ENCODE measurements at places on chromosomes 6 and 20.

- no peak for DNase-seq
Measured at GRCh38 chr20:12949429-12949980, 59.3 kb upstream of the SPTLC3 start.

GRCh38 chr6:137399881-137400443, 94.2 kb downstream of the OLIG3 start:
- DNase-seq, result no peak

DNA sequence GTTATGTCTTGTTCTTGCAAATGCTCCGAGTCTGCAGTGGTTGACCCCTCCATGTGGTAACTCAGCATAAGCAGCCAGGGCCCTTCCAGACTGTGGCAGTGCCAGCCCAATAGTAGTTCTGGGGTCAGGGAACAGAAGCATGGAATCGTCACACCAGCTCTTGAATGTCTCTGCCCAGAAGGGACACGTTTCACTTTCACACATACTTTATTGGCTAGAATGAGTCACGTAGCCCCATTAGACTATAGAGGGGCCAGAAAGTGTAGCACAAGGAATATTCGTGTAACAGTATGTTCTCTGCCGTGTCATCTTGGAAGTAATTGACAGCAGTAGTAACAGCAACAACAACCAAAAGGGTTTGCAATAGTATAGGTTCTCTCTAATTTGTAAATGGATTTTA, 254.7 kb downstream of the FARS2 start:
- DNase-seq, result no peak

- no peak for DNase-seq
Measured at GRCh38 chr6:112563368-112563767, 216.2 kb downstream of the RFPL4B start.

GRCh38 chr6:150450918-150451317, 82.1 kb downstream of the IYD start:
- DNase-seq, result no peak

DNA sequence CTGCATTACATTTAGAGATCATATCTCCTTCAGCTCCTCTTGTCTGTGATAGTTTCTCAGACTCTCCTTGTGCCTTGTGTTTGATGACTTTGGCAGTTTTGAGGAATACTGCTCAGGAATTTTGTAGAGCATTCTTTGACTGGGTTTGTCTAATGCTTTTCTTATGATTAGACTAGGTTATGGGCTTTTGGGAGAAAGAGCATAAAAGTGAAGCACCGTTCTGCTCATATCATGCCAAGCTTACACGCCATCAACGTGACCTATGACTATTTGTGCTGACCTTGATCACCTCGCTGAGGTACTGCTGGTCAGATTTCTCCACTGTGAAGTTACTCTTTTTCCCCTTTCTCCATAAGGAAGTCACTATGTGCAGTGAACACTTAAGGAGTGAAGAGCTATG, 256.0 kb downstream of the LY86 start:
- DNase-seq, result no peak

GRCh38 chr6:9086331-9086730, 651.0 kb upstream of the SLC35B3 start:
- no peak for DNase-seq

DNA sequence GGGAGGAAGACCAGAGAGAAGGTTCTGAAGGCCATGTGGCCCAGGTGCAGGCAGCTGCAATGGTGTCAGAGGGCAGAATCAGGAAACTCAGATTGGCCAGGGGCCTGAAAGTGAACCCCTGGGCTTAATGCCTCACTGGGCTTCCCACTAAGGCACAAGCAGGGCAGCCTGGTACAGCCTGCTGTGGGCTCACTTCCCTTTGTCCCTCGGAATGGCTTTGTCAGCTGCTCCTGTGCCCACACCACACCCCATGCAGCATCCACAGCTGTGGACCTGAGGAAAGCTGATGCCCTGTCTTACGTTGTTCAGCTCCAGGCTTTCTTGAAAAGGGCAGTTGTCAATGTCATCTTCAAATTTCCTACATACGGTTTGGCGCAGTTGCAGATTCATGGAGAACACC, 2.4 kb downstream of the CST9 start:
- DNase-seq, result no peak

DNA sequence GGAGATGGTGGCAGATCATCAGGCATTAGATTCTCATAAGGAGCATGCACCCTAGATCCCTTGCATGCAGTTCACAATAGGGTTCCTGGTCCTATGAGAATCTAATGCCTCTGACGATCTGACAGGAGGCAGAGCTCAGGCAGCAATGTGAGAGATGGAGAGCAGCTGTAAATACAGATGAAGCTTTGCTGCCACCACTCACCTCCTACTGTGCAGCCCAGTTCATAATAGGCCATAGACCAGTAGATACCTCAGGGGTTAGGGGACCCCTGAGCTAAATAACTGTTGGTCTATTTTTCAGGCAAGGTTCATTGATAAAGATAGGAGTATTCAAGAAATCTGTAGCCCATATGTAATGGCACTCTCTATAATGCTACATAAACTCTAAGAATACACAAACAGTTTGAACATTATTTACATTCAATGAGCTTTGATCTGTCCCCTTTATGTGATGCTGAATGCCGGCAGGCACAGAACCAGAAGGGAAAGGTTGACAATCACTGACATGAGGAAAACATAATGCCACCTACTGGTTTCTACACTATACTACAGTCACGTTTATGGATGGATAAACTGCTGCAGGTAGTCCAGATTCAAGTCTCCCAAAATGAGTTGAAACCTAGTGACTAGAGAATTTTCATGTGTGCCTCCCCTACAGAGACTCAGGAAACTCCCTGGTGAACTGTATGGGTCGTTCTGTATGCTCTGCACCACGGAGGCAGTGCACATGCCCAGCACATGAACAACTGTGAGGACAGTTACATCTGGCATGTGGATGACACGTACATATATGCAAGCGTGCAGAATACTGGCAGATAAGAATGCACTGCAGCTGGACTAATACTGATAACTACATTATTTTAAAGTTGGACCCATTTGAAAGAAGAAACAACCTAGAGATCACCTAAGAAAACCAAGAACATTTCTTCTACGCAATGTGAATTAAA, 72.0 kb downstream of the DST start:
- DNase-seq, result no peak

- DNase-seq, result no peak
Measured at GRCh38 chr6:156774863-156775405, 2.2 kb upstream of the ARID1B start.

GRCh38 chr6:105282631-105283585, 103.1 kb upstream of the POPDC3 start:
- no peak for DNase-seq

GRCh38 chr6:6820641-6821238, 232.2 kb downstream of the LY86 start:
- DNase-seq, result peak; percentile 73

DNA sequence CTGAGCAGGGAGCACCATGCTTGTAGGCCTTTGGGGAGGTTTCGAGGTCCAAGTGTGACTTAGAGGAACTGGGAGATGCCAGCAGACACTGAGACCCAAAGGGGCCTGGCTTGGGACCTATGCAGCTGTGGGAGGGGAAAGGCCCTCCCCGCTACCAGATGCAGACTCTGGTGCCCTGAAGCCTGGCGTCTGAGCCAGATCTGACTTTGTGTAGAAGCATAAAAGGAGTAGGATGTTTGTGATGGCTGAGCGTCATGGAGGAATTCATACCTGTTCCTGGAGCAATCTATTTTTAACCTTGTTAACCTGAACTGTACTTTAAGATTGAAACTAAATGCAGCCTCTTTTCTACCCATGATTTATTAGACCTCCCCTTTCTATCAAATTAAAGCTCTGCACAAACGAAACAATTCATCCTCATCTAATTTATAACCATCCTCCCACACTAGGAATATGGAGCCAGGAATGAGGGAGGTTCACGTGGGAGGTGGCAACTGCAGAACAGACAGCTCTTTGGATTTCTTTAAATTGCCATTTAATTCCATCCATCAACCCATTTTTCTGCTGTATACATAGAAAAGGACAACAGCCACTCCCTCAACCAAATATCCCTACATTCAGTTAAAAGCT, 172.6 kb upstream of the AGPAT4 start:
- DNase-seq, result no peak

DNA sequence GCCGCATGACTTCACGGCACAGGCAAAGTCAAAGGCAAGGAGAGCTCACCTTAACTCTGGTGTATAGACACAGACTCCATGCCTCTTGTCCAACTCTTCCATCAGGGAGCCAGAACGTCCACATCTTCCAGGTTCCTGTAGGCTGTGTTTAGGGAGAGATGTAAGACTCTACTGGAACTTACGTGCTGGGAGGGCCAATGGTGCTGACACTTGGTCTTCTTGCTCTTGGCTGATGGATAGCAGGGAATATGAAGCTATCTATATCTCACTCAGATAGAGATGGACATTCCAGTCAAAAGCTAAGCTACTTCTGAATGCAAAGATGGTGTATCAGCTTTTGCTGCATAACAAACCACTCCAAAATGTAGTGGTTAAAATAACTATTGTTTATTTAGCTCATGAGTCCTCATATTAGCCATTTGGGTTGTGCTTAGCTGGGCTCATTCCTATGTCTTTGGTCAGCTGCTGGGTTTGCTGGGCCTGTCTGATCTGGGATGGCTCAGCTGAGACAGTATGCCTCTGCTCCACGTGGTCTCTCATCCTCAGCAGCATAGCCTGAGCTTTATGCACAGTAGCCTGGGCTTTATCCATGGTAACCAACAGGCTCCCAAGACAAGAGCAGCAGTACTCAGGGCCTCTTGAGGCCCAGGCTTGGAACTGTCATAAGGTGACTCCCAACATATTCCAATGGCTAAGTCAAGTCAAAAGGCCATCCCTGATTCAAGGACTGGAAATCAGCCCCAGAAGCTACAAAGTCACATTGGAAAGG, 111.6 kb downstream of the SNX5 start:
- DNase-seq, result no peak

- DNase-seq, result no peak
Measured at GRCh38 chr20:51140671-51141070, 117.8 kb upstream of the KCNG1 start.

GRCh38 chr6:13165502-13166172, 162.7 kb downstream of the TBC1D7 start:
- no peak for DNase-seq

DNA sequence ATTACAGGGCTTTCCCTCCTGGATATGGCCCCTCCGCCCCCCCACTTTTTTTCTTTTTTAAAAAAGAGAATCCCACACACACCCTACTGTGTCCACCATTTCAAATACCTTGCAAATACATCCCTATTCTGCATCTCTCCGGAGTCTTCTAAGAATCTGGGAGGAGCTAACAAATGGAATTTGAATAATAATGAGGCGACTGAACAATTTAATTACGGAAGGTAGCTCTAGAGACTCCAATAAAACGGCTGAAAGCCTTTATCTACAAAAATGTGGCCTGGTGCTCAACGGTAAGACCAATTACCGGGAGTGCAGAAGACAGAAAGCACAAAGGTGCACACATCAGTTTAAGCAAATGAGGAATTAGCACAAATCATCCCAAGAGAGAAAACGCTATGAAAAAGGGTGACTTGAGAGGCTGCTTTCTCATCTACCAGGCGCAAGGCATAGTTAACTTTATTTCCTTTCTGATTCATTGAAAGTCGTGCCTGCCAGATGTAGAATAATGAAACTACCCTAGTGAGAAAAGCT, 1.8 kb downstream of the RRAGD start:
- peak; percentile 19 for DNase-seq

DNA sequence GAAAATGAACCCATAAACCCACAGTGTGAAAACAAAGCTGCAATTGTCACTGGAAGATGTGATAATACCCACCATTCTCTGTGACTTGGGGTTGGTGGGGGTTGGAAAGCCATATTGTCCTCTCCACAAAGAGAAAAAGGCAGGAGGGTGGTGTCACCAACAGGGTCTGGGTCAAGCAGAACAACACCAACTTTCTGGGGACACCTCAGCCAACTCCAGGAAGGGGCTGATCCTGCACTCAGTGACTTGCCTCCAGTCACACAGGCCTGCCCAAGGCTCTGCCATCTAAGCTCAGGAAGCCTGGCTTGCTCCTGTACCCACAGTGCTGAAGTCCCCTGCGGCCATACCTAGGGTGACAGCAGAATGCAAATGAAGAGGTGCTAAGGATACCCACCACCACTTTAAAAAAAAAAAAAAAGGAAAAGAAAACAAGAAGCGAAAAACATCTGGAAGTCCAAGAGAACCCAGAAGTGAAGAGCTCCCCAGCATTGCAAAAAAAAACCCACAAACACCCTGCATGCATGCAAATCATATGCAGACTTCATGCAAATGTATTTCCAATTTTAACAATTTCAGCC, 110.6 kb downstream of the PREX1 start:
- DNase-seq, result no peak

DNA sequence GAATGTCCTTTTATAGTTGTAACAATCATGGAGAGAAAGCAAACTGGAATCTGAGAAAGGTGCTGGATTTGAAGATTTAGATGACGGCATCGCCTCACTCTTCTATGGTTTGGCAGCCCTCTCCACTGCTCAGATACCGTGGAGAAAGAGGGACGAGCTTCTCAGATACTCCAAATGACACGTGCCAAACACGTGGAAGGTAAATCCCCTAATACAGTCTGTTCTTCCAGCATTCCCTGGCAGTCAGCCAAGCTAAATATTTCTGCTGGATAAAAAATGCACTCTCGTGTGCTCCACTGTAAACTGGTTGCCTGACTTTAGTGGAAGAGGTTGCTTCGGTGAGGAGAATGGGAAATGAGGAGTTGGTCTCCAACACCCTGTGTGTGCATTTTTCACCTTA, 16.7 kb upstream of the PRDM1 start:
- peak; percentile 79 for DNase-seq

- DNase-seq, result no peak
Measured at GRCh38 chr6:16982807-16983206, 119.0 kb upstream of the STMND1 start.

GRCh38 chr6:43676962-43677606, 10.5 kb downstream of the MRPS18A start:
- DNase-seq, result no peak

DNA sequence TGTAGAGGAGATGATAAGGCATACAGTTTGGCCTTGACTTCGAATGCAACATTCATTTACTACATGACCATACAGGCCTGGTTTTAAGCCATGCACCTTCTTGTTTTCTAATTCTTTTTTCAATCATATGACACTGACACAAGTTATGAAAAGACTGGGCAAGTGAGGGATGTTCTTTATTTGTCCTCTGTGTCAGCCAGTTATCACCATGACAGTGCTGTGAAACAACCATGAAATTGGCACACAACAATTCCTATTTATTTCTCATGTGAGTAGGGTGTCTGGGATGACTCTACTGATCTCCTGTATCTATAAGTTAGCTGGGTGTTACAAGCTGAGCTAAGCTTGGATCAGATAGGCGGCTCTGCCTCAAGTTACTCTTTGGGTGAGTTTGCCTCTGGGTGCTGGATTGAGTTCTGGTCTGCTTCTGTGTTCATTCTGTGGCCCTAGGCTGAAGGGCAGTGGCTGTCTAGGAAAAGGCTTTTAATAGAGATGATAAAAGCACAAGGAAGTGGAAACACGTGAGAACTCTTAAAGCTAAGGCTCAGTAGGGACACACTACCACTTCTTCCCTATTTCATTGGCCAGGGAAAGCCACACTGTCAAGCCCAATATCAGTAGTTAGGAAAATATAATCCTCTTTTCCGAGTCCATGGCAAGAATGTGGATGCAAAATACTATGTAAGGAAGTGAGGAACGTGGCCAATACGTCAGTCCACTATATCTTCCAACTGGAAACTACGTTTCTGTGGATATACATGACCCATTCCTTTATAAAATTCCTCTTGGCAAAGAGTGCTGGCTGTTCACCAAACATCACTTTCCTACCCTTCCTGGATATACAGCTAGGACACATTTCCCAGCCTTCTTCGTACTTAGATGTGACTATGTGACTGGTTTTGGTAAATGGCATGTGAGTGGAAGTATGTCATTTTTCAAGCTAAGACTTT, 126.2 kb upstream of the RNF24 start:
- no peak for DNase-seq

Measured in DMS79 (cell line).